ENCODE measurements at places on chromosomes 7 and 10.

DNA sequence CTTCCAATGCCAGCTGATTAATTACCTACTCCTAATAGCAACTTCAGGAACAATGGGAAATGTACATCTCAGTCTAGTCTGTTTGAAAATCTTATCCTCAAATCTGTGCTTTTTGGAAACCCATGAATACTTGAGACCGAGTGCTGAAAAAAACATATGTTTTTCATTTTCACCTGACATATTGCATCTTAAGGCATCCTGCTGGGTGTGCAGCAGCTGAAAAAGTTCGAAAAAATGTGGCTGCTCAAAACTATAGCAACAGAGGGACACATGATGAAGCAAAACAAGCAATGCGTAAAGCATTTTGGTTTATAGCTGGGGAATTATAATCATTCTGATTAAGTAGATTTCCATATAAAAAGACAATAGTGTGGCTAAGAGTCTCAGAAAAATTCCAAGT lies 218.0 kb downstream of the CREB5 start:
- DNase-seq: no peak

GRCh38 chr7:99557940-99558305 lies 519 bp upstream of the ZNF655 start:
- no peak for DNase-seq

DNA sequence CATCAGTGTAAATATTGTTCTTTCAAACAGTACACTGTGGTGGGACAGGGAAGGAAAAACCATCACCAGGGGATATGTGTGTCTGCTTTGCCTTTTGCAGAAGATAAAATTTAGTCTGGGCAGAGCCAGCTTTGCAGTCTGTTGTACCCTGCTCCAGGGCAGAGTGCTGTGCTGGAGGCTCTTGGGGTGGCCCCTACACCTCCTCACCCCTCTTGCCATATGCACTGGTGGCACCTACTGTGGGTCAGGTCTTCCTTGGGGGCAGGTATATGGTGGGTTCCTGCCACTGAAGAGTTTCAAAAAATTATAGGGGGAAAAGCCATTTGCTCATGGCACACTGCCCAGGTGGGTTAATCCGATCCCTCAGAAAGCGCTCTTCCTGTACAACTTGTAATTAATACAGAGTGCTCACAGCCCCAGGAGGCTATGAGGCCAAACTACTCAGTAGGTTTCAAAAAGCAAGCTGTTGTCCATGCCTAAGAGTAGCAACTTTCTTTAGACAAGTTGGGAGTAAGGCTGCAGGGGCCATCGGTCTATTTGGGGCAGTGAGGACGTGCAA lies 112.7 kb upstream of the BMPER start:
- no peak for DNase-seq

GRCh38 chr10:30172673-30173072 lies 113.3 kb upstream of the JCAD start:
- DNase-seq: no peak

GRCh38 chr10:130377986-130378540 lies 241.9 kb downstream of the GLRX3 start:
- DNase-seq: no peak

GRCh38 chr7:113730309-113730955 lies 188.4 kb downstream of the PPP1R3A start:
- no peak for DNase-seq

- no peak for DNase-seq
Observed at GRCh38 chr10:4686644-4686996, 139.4 kb upstream of the AKR1E2 start.

DNA sequence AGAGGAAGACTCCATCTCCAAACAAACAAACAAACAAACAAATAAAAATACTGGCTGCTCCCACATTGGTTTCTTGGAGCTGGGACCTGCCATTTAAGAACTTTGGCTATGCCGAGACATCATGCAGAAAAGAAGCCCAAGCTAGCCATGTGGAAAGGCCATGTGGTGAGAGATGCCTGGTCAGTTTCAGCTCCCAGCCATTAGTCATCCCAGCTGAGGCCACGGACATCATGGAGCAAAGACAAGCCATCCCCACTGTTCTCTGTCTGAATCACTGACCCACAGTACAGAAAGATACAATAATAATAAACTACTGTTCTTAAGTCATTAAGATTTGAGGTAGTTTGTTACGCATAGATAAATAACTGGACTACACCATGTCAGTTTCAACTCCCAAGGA lies 70.0 kb upstream of the PCBD1 start:
- no peak for DNase-seq

DNA sequence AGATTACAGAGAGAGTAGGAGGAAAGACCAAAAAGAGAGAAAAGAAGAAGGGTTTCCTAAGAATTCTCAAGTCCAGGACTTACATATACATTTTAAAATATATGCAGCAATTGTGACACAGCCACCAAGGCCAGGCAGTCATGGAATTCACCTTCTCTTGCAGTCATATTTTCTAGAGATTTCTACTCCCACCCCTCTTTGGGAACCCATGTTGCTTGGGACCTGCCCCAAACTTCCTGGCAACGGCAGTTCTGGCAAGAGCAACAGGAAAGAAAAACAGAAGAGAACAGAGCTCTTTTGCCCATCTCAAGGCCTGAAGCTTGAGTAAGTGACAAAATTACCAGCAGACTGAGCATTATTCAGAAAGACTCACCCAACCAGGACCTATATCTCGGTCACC lies 128.3 kb upstream of the ASAH2 start:
- no peak for DNase-seq

- no peak for DNase-seq
Observed at GRCh38 chr7:31029251-31030042, 22.7 kb upstream of the ADCYAP1R1 start.

- DNase-seq: no peak
Observed at GRCh38 chr7:92645114-92646061, 55.2 kb upstream of the FAM133B start.

DNA sequence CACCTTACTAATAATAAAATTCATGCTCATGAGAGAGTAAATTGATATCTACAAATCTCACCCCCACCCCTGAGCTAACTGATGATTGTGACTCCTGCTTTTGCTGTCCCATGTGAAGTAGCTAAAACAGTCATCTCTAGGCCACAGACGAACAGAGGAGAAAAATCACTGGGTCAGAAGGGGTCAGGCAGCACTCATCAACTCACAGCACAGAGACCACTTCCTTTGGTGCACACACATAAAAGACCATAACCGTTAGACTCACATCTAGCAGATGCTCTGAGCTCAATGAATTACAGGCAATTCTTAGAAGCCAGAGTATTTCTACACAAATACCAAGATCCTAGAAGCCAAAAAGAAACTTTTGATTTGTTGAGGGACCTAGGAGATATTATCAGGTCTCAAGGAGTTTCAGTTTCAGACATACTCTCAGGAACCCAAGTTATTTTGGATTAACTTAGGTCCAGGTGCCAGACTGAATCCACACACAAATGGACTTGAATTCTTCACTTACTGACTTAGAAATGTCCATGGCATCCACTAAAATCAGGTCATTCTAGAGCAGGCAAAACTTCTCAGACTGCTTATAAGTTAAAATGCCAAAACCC lies 65.0 kb upstream of the TES start:
- no peak for DNase-seq

- no peak for DNase-seq
Observed at GRCh38 chr10:95291365-95292039, 699 bp upstream of the PDLIM1 start.

GRCh38 chr10:83184641-83185040 lies 954.7 kb upstream of the GHITM start:
- no peak for DNase-seq

- DNase-seq: peak; percentile 67
Observed at GRCh38 chr7:25069900-25070443, 55.1 kb downstream of the CYCS start.

DNA sequence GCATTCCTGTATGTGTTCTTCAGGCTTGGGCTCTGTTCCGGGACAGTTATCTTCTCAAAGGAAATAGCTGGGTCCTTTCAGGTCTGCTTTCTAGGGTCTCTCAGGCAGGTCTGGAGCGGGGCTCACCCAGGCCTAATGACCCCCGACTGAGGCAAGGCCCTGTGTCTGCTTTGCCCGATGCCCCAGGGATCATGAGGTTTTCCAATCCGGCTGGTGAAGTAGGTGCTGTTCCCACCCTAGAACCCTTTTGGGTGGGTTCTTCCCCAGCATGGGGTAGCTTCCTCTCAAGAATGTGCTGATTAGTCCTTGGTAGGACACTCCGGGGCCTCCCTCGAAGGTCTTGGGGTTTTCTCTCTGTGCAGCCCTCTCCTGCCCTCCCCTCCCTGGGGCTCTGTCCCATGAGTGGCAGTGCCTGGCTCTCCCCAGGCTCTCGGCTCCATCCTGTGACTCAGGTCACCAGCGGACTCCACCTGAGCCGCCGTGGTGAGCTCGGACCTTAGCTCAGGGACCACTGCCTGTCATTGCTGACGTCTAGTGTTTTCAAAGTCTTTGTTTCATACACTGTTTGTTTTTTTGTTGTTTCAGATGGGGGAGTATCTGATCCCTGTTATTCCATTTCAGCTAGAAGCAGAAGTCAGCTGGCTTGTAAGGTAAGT lies 71.0 kb upstream of the NKX6-2 start:
- DNase-seq: no peak

GRCh38 chr7:74202841-74203556 lies 6.8 kb upstream of the LAT2 start:
- DNase-seq: no peak

Measured in right hindlimb (tissue), 1 donor.